CD14-positive monocyte (primary cell): ENCODE measurements at places on chromosomes 11 and 22. TPM values are rescaled to one million over a fixed set of nuclear protein-coding genes. Genes with fewer than 3 reads are reported as not detected.
A peak's percentile ranks its signal among the peaks of the same experiment; 100 is the strongest.

DNA sequence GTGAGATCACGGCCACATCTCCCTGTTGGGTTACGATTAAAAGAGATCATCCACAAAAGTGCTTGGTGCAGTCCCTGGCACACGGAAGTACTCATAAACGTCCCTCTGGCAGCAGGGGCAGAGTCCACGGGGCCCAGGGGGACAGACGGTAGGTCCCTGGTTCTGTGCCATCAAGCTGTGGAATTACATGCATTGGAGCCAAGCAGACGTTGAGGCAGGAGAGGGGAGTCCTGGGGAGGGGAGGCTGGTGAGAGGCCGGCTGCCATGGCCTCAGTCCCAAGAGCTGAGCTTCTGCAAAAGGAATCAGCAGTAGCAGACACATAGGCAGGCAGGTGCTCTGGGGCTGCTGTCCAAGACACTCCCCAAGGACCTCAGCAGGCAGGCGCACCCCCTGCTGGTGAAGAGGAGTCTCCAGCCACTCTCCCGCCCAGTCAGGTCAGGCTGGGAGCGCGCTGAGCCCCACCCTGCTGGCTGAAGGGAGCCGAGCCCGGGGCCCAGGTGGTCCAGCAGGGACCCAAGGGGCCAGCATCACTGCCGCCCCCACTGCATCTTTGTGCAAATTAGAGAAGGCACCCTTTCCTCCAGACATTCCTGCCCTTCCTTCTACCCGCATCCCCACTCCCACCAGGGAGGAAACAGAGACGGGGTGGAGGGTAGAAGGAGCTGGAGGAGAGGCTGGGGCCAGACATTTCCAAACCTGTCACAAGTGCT, 7.6 kb upstream of the KCTD17 start:
- no peaks in the 10 kb centered on the region for H3K27me3 ChIP-seq
- H3K4me3 ChIP-seq = no peak overlapping the region
- no peaks in the 10 kb centered on the region for H3K36me3 ChIP-seq
- peak; percentile 61 for DNase-seq
- no peak overlapping the region for H3K27ac ChIP-seq

- H3K27me3 ChIP-seq = no peaks in the 10 kb centered on the region
- DNase-seq = no peak
- H3K36me3 ChIP-seq = no peaks in the 10 kb centered on the region
- no peak overlapping the region for H3K4me3 ChIP-seq
- peaks cover 78% of the 10 kb centered on the region for H3K4me1 ChIP-seq
- H3K27ac ChIP-seq = no peak overlapping the region
Measured at GRCh38 chr11:74470526-74470925, 3.2 kb upstream of the KCNE3 start.

DNA sequence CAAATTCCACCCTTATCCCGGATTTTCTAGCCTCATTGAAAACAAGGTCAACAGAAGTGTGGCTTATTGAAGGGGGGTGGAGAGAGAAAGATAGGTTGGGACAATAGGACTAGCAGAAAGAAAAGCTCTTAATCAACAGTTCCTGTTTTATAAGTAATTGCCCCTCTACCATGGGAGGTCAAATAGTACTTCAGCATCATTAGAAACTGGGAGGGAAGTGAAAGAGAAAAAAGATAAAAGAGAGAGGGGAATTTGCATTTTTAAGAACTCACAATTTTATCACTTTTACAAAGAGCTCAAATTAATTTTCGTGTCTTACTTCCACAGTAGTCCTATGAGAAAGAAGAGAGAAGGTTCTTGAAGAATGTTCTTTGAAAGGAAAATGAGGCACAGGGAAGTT, 89.2 kb downstream of the AMOTL1 start:
- H3K27ac ChIP-seq = no peak overlapping the region
- H3K27me3 ChIP-seq = no peaks in the 10 kb centered on the region
- H3K4me3 ChIP-seq = no peak overlapping the region
- DNase-seq = no peak

Gene KBTBD3
- 2.6 TPM for polyA plus RNA-seq

Gene HEPACAM
- not detected in 2 replicates for polyA plus RNA-seq

Gene FGF3
- not detected in 2 replicates for polyA plus RNA-seq

Gene KCNQ1
- polyA plus RNA-seq = 31.8 and 54.0 TPM in 2 replicates
